LHCN-M2 (cell line): ENCODE measurements at places on chromosomes 7 and 10. TPM values are rescaled to one million over a fixed set of nuclear protein-coding genes. Genes with fewer than 3 reads are reported as not detected.

GRCh38 chr7:104130726-104131125 is 77.1 kb downstream of the ORC5 start:
- DNase-seq, result no peak

- DNase-seq, result no peak
Observed at GRCh38 chr7:157831143-157831905, 494.5 kb downstream of the DNAJB6 start.

GRCh38 chr10:26706206-26706605 is 8.7 kb downstream of the PDSS1 start:
- DNase-seq, result no peak

CALY gene
- not detected in 2 replicates for total RNA-seq

KLF14 gene
- not detected in 2 replicates for total RNA-seq

DNA sequence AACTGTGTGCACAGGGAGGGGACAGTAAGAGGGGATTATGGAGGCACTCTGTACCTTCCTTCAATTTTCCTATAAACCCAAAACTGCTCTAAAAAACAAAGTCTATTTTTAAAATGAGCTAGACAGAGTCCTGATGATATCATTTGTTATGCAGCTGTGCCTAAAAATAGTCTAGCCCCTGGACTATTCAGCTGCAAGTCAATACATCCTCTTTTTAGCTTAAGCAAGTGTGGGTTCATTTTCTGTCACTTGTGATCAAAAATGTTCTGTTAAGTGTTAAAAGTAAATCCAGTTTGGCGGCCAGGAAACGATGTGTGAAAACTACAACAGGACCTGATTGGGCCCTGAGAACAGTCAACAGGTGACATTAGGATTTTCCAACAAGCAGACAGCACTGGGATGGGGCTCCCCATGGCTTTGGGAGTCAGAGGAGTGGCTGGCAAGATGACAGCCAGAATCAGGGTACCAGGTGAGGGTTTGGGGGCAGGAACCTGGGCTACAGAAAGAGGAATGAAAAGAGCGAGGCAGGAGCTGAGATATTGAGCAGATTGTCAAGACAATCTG is 33.9 kb downstream of the FAM107B start:
- DNase-seq, result no peak

DNA sequence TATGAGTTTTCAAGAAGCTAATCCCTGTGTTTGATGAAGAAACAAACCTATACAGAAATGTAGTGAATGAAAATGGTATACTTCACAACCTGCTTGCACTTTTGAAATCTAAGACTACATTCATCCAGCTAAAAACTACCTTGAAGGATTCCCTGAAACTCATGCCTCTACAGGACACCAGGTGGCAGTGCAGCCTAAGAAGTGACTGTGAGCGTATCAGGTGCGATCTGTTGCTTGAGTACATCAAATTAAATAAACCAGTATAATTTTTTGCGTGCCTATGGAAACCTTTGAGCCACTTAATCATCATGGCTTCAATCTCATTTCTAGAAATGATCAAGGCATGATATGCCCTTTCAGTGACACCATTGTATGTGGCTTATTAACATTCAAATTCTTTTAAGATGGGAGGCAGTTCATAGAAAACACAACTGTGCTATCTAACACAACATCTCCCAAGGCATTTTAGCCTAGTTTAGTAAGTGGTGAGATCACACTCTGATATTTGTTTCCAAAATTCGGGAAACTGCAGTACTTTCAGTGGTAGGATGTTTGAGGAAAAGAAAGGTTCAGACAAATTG is 57.4 kb downstream of the PPP1R17 start:
- peak; percentile 54 for DNase-seq

- no peak for DNase-seq
Observed at GRCh38 chr10:130959752-130960195, 351.7 kb downstream of the TCERG1L start.

DNA sequence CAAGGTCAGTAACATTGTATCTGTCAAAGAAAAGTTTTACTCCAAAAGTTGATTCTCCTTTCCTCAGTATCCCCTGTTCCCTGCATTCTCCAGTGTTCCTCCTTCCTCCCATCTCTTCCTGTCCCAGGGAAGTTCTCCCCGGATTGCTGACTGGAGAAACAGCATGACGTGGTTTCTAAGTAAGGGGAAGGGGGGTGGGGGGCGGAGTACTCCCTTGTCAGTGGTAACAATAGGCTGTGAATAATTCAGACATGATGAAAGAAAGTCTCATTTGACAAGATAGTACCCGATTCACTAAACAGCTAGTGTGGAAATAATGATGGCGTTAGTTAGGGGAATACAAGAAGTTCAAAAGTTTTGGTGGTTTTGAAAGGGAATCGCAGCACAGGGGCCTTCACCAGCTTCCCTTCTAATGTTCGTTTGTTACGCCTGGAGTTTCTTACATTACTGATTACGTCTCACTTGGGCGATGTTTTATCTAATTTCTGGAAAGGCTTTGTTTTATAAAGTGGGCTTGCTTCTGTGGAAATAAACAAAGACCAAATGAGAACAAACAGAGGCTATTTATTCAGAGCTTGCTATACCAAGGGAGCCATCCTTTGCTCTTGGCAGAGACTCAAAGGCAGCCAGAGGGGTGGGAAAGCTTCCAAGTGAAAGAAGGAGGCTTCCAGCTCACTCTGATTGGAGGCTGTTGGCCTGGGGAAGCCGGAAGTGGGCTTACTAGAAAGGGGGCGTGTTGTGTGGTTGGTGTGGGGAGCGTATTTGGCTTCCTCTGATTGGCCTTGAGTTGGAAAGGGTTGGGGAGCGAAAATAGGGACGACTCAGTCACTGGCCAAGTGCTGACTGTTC is 453.7 kb downstream of the SDK1 start:
- peak; percentile 33 for DNase-seq

DNA sequence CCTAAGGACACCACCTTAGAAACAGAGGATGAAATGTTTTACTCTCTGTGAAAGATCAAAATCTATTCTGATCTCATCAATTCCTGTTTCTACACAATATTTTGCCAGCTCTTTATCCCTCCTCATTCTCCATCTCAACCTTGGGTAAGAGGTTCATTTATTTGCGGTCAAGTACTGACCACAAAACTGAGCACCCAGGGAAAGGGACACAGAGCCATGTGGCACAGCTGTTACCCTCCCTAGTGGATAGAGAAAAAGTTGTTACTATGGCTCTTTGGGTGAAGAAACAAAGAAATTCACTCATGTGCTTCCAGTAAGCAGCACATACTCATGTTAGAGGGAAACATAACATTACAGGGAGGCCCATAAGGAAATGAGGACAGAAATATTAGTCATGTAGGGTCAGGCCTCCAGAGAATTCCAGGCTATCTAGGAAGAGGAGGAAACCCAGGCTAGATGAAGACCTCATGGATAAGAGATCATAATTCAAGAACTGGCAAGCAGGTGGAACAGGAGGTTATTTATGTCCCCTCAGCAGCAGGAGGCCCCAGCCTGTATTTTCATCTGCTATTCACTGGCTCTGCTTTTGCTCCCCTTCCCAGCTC is 114.5 kb downstream of the ATE1 start:
- DNase-seq, result peak; percentile 76

DNA sequence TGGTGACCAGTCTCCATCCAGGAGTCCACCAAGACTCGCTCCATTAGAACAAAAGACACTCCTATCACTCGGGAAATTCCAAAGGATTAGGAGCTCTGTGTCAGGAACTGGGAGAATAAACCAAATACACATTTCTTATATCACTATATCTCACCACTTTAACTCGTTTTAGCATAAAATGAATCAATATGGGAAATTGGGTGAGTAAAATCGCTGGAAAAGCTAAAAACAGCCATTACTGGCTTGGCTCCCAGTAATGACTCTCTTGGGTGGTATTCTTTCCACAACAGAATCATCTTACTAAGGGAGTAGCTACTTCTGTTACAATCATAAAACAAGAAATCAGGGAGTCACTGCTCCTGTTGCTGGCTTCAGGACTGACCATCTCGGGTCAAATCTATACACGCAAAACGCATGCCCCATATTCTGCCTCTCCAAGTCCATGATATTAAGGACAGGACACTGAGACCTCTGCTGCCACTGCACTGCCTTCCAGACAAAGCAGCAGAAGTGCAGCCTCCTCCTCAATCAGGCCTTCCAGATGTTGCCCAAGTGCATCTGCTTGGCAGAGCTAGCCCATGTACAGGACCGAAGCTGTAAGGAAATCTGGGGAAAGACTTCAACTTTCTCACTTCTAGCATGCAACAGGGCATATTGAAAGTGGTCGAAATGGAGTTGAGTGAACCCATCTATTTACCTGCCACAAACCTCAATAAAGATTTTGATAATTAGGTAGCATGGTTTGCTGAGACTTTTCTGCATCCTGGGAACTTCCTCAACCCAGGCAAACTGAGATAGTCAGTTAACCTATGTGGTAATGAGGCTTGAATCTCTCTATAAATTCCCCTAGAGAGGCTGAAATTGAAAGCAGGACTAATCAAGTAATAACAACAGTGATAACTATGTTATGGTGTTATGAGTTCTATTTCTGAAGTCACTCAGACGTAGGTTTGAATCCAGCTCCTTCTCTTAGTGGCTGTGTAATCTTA is 14.4 kb upstream of the PANK1 start:
- DNase-seq, result peak; percentile 73

MGAM2 gene
- total RNA-seq, result not detected in 2 replicates

MUC12 gene
- 2.1 and 2.8 TPM in 2 replicates for total RNA-seq
